CD4-positive, alpha-beta T cell treated with Interferon gamma for 1 hour (primary cell): ENCODE measurements at places on chromosomes 5 and 9.

- DNase-seq = no peak
These were observed 2.0 kb downstream of the OGN start for GRCh38 chr9:92402360-92402759.

- no peak for DNase-seq
These were observed 208.5 kb downstream of the FSTL4 start for GRCh38 chr5:133403741-133404364.

DNA sequence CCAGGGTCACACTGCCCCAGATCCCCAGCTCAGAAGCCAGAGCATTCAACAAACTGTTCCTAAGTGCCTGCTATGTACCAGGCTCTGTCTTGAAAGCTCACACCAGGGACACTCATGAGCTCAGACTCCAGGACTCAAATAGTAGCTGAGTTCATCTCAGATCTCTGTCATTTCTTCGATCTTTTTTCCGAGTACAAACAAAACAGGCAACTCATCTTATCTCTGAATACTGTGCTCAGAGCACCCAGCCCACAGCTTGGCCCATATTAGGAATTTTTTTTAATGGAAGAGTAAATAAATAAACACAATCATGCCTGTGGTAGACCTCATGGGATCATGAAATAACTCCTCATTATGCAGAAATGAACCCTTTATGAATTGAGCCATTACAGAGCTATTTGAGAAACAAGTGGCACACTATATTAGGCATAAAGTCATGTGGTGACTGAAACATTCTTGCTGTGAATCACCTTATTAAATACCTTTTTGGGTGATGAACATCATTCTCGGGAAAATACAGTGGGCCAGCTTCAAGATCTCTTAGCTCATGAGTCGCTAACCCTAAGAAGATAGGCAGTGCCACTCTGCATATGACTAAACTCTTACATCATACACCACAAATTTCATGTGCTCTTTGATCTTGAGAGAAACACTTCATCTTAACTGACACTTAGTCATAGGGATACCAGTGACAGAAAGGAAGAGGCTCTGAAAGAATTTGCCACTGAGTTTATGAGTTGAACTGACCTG lies 9.9 kb downstream of the SH3RF2 start:
- no peak for DNase-seq

DNA sequence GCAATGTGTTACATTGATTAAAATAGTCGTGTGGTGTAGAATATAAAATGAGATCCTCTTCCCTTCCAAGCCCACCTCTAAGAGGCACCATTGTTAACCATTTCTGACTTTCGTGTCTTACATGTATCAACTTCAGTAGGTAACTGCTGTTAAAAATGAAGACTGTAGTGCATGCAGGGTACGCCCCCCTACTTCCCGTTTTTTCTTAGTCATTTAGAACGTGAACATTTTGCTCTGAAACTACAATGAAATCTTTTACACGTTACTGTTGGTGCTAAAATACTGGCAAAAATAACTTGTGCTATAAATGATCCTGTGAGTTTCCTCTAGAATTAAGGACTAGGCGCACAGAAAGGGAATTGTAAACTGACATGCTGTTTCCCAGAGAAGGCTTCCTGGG lies 41.5 kb downstream of the WNK2 start:
- no peak for DNase-seq

DNA sequence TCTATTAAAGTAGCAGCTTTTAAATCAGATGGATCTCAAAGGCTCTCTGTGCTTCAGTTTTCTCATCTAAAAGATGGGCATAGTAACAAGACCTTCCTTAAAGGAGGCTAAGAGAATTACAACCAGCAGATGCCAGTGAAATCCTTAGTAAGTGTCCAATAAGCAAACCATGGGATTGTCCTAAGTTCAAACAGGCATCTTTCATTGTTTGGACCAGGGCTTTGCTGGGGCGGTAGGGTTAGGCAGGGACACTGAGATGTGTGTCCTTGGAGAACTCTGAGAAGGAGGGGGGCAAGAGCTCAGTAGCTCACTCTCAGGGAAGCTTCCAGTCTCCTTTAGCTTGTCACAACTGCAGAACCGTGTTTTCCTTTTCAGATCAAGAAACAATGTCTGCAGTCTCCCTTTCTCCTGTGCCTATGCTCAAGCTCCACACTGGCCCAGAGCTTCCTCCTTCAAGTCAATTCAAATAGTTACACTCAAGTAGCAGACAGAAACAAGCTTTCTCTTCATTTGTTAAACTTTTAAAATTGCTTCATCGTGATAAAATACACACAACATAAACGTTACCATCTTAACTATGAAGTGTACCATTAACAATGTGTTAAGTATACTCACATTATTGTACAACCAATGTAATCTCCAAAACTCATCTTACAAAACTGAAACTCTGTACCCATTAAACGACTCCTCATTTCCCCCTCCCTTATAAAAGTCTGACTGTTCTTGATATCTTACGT lies 216.2 kb downstream of the PIK3R1 start:
- DNase-seq = no peak

DNA sequence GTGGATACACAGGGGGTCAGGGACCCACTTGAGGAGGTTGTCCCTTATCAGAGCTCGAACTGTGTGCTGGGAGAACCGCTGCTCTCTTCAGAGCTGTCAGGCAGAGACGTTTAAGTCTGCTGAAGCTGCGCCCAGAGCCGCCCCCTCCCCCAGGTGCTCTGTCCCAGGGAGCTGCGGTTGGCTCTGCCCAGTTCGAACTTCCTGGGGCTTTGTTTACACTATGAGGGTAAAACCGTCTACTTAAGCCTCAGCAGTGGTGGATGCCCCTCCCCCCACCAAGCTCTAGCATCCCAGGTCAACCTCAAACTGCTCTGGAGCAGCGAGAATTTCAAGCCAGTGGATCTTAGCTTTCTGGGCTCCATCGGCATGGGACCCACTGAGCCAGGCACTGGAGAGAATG lies 15.9 kb downstream of the SRD5A1 start:
- no peak for DNase-seq

DNA sequence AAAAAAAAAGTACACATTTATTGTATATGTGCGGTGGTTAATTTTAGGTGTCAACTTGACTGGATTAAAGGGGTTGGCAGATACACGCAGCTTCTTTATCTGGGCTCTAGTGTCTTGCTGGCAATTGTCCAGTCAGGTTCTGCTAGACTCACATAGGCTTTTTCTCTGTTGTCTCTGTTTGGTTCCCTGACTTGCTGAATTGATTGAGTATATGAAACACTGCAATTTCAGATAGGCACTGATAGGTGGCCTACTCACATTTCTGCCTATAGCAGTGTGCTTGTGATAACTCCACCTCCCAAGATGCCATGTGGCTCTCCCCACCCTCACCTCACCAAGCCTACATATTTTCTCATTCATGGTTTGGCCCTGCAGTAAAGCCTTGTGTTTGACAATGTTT lies 52.5 kb downstream of the AOPEP start:
- no peak for DNase-seq

DNA sequence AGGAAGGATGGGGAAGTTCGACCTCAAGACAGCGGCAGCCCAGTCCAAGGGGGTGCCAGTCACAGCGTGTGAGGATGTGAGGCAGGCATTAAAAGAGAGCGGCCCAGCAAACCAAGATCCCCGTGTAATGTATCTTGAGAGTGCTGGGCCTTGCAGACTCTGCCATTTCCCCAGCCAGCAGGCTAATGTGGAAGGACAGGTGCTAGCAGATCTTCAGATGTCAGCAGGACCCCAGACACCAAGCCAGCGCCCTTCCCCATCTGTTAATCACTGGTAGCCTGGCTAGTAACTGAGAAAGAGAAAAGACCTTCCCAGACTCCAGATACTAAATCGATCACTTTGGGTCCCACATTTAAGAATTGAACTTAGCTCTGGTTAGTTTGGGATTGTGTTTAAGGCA lies 62.2 kb downstream of the NTRK2 start:
- DNase-seq = no peak

DNA sequence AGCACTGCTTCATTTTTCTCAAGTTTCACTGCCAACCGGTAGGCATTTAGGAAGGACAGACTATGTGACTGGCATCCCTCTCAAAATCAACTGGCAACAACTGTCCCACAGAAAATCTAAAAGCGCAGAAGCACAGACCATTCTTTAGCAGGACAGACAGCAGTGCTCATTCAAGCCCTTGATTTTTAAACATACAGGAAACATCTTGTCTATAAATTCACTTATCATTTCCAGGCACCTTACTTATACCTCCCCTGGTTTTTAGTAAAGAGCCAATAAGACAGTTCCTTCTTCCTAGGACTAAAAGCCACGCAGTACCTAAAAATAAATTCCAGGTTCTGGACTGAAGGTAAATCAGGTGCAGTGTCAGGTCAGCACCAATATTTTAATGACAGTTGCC lies 343.2 kb upstream of the WWC1 start:
- no peak for DNase-seq

DNA sequence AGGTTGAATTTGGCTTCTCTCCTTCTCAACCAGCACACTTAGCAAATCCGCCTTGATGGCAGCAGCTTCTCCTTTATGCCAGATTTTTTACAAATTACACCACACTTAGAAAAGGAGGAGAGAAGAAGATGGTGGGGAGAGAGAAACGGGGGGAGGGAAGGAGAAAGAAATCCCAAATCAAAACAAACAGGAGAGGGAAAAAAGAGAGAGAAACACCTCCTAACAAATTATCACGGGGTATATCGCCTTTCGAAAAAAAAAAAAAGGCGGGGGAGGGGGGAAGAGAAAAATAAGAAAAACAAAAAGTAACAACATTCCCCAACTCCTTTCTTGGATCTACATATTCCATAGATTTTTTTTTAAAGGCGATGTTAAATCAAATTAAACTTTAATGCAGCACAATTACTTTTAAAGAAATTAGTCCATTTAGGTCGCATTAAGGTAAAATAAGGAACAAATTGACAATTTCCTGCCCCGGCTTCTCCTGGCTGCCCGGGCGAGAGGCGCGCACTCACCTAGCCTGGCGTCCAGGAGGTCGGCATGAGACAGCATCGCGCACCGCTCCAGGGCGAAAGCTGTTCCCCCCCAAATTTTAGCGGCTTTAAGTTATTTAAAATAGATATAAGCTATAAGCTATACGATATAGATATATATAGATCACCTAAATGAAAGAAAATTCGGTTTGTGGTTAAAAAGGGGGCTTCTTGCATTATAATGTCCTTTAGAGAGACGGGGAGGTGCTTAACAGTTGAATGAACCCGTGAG lies at the start of gene OTP:
TSS of gene OTP (minus strand) at position 716 of the 765 bp plus-strand sequence. CDS start at position 552, 164 bp downstream.
- no peak for DNase-seq

DNA sequence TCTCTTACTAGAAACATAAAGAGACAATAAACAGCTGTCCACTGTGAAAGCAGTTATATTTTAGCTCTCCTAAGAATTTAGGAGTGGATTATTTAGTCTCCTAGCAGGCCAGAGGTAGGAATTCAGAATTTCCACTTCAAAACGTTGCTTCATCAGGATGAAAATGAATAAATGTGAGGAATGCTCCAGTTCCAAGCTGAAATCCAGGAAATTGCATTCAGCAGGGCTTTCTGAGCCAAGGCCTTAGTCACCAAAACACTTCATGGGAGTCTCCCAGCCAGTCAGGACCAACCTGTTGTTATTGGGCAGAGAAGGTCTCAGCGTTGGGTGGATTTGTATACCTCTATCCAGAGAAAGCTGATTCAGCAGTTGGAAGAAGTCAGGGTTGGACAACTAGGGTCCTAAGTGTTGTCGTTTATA lies 1040.3 kb downstream of the TLE1 start:
- DNase-seq = no peak

GRCh38 chr5:15525703-15526275 lies 25.8 kb downstream of the FBXL7 start:
- no peak for DNase-seq

- DNase-seq = no peak
These were observed 16.7 kb downstream of the MVB12B start for GRCh38 chr9:126343271-126343700.

DNA sequence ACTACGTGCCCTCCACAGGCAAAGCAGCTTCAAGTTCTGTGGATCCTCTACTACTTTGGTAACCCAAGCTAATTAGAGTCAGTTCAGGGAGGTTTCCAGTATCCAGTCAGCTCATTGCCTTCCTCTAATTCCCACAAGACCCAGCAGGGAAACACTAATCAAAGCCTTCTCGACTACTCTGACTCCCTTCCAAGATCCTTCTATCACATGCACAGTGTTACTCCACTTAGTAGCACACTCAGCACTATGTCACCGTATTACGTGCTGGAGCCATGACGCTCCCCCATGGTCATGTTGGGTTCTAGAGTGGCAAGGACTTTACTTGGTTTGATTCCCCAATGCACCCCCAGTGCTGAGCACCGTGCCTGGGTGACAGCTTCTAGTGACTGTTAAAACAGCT lies 53.0 kb downstream of the DCP2 start:
- no peak for DNase-seq
